ENCODE measurements at places on chromosomes 12 and 14.

- no peak for DNase-seq
Measured at GRCh38 chr12:85057370-85057963, 21.3 kb downstream of the LRRIQ1 start.

- peak; percentile 21 for DNase-seq
Measured at GRCh38 chr12:54723379-54724256, 75.5 kb upstream of the DCD start.

DNA sequence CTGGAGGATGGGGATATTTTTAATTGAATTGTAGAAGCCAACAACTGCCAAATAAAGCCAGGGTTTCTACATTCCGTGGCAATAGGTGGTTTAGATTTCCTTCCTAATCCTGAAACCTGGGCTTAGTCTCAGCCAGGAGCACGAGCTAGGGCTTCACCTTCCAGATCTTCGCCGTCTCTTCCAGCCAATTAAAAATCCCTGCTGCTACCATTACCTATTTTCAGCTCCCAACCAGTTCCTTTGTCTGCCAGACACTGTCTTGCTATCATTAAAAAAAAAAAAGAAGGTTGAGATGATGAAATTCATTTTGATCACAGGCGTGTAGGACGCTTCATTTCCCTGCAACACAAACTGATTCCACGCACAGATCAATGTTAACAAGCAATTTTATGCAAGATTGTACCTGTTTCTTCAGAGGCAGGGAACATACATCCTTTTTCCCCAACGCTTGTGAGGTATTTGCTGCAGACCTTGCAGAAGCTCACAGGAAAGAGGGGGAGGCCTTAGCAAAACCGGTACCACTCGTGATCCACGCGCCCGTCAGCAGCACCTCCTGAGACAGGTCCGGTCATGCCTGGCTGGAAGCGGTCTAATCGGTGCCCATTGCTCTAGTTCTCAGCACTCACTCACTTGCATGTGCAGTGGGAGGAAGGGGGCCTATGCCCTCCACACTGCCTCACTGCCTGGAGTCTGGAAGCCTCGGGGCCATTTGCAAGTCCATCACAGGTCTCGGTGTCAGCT lies 65.1 kb downstream of the SLC6A12 start:
- no peak for DNase-seq

DNA sequence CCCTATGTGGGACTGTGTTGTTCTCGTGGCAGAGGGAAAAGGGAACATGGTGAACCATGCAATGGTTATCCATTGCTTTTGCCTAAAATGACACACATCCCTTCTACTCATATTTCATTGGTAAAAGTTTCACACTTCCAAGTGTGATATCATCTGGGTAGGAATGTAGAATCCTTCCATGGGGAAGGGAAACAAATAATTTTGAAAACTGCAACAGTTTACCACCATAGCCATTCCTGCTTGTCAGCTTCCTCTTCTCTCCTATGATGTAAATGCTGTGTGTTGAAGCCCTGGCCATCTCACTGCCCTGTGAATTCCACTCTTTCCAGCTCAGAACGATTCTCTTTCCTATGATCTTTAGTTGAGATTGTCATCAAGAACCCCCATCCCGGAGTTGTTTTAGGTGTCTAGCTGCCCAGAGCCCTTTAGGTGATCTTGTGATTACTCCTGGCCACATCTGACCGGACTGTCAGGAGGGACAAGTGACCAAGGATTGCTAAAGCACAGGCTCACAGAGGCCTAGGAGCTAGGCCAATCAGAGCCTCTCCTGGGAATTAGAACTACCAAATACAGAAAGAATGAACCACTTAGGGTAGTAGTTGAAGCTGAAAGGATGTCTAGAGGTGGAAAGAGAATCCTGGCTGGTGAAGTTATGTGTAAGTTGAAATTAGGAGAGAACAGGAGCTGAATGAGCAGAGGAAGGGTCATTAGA lies 84.6 kb downstream of the VCPKMT start:
- DNase-seq: no peak

- DNase-seq: no peak
Measured at GRCh38 chr12:109581334-109581691, 7.7 kb downstream of the MVK start.

Measured in activated gamma-delta T cell treated with Interleukin-2 at 50 U/mL for 16 hours (primary cell).